ENCODE measurements at places on chromosomes 11 and 22. TPM values are rescaled to one million over a fixed set of nuclear protein-coding genes. Genes with fewer than 3 reads are reported as not detected.

DNA sequence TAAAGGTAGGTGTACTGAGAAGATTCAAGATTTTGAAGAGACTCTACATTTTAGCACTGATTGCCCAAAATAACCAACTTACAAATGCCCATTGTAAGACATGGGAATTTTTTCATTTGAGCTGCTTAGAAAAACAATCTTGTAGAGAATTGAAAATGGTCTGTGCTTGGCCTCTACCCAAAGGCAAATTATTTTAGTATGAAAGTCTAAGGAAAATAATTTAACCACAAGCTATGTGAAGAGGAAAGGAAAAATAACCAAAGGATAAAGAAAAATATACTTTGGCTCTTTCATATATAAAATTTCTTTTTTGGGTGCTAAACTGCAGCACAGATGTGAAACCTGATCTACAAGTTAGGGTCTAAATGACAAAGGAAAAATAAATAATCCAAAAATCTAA, 54.9 kb downstream of the ME3 start:
- peak; percentile 45 for DNase-seq

DNA sequence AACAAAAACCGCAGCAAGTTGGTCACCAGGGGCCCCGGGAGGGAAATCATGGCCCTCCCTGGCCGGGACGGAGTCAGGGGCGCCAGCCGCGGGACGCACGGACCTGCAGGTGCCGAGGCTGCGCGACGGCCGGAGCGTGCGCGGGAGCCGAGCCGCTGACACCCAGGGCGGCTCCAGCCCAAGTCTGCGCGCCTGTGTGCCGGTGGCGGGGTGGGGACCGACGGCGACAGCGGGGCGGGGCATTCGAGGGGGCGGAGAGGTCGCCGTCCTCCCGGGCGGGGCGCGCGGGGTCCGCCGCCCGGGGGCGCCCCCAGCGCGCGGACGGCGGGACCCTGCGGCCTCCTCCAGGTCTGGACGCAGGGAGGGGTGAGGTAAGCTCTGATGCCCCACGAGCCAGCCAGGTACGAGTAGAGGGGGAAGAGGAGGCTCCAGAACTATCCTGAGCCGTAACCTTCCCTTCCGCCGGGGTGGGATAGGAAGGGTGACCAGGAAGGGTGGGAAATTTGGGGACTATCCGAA, at the start of gene ESAM:
Gene ESAM (minus strand): TSS at position 186 of the 519 bp plus-strand sequence. CDS start 136 bp downstream, at position 50.
- no peak for DNase-seq

DNA sequence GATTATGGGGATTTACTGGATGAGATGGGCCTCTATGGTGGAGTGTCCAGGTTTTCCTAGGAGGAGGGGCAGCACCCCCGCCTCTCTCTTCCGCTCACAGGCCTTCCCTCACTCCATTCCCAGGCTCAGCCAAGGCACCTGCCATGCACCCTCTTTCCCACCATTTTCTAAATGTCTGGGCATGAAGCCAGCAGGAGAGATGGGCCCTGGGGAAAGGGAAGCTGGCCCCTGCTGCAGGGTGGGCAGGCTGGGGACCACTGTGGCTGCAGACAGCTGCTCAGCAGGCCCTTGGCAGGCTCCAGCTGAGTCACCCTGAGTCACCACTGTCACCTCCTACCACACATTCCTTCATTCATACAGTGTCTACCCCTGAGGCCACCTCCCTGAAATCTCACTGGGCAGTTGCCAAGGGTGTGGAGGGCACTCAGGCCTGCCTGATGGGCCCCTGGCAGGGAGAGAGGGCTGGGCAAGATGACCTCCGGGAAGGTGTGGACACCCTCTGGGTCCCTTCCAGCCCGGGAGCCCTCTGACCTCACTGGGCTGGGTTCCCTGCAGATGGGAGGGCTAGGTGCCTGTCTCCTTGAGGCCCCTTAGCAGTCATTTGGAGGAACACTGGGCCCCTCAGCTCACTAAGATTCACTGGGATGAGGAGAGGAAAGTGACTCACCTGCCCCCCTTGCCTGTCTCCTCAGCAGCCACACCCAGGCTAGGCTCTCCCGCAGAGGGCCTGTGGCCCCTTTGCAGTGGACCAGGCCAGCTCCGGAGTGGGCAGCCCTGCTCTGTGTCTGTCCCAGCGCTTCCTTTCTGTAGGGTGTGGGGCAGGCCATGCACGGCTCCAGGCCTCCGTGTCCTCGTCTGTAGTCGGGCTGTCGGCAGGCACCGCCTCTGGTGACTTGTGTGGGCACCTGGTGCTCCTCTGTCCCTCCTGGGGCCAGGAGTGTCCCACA, 7.8 kb downstream of the MYEOV start:
- DNase-seq, result peak; percentile 99

- no peak for DNase-seq
These were observed 44.4 kb upstream of the SLC22A12 start for GRCh38 chr11:64546600-64546999.

Gene APOA4
- total RNA-seq, result not detected

Gene GAL3ST3
- total RNA-seq, result not detected

Measured in LHCN-M2 (cell line).